Stimulated activated CD8-positive, alpha-beta memory T cell treated with anti-CD3 and anti-CD28 coated beads, Interleukin-7, amount 100 ng/mL, for 4 hours (primary cell): ENCODE measurements at places on chromosomes 7 and 10.

- DNase-seq = no peak
Measured at GRCh38 chr7:98137826-98138151, 31.1 kb downstream of the LMTK2 start.

- no peak for DNase-seq
Measured at GRCh38 chr10:73819513-73820093, 8.2 kb upstream of the NDST2 start.

DNA sequence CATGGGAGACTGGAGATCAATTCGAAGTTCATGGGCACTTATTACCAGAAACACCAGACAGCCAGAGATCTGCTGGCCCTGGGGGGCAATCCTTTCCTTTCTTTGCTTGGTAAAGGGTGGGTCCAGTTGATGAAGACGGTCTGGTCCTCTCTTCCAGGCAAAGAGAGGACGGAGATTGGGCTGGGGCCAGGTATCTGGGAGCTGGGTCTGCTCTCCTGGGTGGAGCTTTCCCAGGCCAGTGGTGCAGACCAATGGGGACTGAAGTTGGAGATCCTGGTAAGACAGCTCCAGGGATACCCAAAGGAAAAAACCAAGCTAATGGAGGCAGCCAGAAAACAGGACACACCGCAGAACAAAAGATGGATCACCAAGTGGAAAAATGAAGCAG lies 18.3 kb downstream of the NOD1 start:
- no peak for DNase-seq

GRCh38 chr7:92880212-92881090 lies 44.1 kb upstream of the CDK6 start:
- DNase-seq = no peak

DNA sequence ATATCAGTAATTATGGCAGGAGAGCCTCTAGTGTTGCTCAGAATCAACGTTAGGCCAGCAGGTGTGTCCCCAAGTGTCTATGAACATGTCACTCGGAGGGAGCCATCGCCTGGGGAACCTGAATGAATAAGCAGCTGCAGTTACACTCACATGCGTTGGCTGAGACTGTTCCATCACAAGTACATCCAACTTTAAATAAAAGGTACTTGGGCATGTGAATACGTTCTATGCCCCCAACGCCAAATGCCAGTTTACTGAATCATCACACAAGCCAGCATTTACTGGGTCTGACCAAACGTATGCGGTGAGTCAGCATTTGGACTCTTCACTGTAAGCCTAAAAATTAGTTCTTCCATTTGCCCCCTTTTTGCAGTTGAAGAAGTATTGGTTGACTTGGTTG lies 207.6 kb upstream of the PLXNA4 start:
- DNase-seq = no peak
